ENCODE measurements at places on chromosomes 12 and 14.
A peak's percentile ranks its signal among the peaks of the same experiment; 100 is the strongest.

GRCh38 chr12:93759512-93760081 is 82.4 kb downstream of the CRADD start:
- DNase-seq, result no peak

DNA sequence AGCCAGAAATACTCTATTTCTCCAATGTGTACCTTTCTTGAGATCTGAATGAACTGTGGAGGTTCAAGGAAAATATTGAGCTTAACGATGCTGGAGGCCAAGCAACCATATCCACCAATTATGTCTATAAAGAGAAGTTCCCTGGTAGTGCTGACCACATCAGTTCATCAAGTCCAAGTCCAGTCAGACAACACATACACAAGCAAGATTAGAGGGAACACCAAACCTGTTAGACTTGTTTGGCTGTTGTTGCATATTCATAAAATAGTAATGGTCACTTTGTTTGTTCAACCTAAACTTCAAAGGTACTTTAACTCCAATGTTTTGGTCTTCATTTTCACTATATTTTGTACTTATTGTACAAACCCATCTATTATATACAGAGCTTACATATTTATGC is 81.6 kb downstream of the LMO3 start:
- no peak for DNase-seq

- no peak for DNase-seq
Measured at GRCh38 chr12:66062290-66062625, 68.3 kb downstream of the LLPH start.

- no peak for DNase-seq
Measured at GRCh38 chr12:72560003-72560769, 288.0 kb downstream of the TRHDE start.

GRCh38 chr14:49497725-49498348 is 88.3 kb downstream of the RPS29 start:
- DNase-seq, result no peak

DNA sequence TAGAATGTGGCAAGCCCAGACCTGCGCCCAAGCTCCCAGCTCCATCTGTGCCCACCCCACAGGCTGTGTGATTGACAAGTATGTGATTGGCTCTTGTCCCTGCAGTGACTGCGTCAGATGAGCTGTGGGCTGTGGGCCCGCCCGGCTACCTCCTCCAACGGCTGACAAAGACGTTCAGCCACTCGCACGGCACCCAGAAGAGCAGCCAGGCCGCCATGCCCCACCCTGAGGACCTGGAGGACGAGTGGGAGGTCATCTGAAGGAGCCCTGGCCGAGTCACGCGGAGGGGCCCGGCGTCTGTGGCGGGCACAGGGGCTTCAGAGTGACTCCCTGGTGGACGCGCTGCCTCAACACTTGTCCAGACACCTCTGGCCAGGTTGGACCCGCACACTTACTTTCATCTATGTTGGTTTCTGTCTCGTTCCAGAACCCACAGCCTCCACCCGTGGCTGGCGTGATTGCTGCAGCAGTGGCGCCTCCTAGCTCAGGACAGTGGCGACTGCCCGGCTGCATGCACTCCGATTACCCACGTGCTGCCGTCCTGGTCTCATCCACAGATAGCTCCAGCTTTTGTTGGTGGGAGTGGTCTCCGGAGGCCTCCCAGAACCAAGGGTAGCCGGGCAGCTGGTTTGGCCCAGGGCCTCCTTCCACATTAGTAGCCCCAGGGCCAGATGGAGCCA is 11.4 kb downstream of the ANKRD9 start:
- no peak for DNase-seq

DNA sequence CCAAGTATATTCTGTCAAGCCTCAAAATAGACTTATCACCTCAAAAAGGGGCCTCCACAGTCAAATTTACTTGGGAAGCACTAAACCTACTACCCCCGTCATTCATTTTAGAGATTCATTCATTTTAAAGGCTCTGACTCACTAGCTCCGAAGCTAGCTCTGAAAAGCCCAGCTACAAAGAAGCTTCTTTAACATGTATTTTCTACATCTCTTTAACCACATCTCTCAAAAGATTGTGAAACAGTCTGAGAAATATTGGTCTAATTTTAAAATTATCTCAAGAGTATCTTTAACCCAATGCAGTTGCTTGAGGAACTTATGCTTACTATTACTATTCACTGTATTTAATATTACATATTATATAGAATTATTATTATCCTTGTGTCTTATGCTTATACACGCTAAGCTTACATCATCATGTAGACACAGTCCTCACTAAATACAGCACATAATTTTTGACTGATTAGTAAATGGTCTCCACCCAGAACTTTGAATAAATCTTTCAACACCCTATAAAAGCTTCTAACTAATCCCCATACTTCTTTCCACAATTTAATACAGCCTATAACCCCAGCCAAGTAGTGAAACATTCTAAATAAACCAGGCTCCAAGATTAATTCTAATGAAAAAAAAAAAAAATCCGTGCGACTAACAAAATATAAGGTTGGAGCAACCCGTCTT is 7.8 kb downstream of the NT5DC3 start:
- DNase-seq, result no peak

DNA sequence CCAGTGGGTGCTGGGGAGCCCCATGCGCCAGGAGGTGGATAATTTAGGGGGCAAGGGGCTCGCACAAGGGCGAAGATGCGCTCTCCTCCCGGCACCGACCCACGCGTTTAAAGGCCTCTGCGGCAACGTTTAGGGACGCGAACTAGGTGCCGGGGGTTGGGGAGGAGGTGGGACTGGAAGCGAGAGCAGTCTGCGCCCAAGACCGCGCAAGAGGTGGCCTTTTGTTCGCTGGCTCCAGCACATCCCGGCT is 1.3 kb downstream of the SLC38A1 start:
- DNase-seq, result no peak

- DNase-seq, result no peak
Measured at GRCh38 chr12:57726884-57727757, 11.4 kb downstream of the AGAP2 start.

DNA sequence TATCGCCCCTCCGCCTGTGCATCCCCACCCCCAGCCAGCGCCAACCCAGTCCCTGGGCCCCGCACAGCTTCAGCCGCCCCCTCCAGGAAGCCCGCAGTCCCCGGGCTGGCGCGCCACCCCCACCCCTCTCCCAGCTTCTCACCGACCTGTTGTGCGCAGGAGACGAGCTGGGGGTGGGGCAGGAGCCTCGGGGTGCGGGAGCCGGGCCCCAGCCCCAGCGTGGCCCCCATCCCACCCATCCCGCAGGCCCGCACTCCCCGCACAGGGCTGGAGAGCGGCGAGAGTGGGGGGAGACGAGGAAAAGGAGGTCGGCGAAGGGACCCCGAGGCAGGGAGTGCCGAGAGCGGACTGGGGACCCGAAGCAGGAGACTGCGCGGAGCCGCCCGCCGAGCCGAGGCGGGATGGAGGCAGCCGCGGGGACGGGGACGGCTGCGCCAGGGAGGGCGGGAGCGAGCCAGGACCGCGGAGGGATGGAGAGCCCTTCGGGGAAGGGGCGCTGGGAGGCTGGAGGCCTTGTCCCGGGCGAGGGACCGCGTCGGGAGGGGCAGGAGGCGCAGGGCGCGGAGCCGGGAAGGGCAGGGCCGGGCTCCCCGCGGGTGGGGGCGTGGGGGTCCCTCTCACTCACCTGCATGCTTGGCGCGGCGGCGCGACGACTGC is 498 bp downstream of the PIANP start:
- no peak for DNase-seq

DNA sequence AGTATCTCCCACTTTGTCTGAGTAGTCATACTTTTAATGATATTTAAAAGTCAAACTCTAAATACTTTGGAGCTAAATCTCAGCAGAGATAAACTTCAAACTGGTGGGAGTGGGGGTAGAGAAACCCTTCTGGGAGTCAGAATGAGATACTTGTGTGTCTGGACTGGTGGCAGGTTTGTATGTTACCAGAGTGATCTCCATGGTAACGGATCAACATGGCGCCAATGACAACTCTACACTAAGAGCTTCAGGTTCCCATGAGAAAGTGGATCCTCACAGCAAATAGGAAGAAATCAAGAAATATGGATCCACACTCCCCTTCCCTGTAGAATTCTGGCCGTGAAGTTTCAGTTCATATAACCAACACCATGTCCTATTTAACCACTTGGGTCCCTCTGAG is 121.9 kb downstream of the ETV6 start:
- no peak for DNase-seq

DNA sequence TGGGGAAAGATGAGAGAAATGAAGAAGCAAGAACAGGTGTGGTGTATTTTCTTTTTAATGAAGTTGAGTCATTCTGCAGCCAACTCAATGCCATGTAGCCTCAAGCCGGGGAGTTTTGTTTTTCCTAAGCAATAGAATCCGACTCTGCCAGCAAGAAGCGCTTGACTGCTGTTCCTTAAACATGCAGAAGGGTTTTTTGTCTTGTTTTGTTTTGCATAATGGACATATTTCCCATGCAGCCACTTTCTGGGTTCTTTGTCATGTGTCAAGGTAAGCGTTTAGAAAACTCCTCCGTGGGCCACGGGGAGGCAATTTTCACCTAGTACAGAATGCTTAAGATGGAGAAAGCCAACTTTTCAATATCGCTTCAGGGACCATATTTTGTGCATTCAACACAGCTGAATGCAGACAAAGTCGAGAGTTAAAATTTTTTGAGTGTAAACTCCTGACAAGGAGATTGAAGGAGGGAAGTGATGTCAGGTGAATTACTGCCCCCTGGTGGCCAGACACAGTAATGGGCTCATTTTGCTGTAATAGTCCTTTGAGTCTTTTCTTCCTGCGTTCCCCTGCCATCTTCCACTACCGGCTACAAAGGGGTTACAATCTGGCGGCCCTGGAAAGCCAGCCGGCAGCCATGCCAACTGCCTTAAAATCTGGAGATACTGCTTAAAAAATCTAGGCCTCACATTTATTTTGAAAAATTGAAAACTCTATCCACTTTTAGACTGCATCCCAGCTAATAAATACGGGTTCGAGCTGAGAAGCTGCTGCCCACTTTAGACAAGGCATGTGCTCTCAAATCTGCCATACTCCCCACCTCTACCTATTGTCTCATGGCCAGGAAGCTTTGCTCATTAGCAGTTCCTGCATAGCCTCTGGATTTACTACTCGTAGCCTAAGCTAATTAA is 3.2 kb upstream of the FICD start:
- peak; percentile 65 for DNase-seq

DNA sequence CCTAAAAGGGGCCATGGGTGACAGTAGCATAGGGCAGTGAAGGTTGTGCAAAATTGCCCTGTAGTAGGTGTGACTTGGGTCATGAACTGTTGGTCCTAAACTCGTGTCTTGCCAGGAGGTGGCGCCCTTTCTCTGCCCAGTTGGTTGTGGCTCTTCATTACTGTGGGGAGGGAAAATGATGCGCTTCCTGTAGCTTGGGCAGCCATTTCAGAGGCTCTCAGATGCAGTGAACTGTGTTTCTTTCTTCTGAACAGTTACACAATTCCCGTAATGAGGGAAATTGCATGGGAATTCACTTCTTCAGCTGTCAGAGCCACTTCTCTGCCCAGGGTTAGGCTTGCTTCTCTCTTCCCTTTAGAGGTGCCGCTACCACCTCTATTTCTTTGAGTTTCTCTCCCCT is 148.1 kb upstream of the NRXN3 start:
- no peak for DNase-seq

DNA sequence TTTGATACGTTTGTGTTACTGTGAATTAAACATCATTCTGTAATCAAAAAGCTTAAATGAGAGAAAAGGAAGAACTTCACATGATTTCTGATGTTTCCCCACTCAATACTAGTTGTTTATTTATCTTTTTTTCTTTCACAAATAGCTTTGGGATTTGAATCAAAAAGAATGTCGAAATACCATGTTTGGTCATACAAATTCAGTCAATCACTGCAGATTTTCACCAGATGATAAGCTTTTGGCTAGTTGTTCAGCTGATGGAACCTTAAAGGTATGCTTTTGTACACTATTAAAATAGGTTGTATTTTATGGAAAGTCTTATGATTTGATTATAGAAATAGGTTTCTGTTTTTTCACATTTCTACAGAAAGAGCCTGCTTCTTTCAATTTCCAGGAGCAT is 41.5 kb downstream of the APAF1 start:
- no peak for DNase-seq

GRCh38 chr12:67377541-67377940 is 108.4 kb downstream of the CAND1 start:
- DNase-seq, result no peak

- DNase-seq, result no peak
Measured at GRCh38 chr12:119463211-119463926, 128.8 kb downstream of the CCDC60 start.

DNA sequence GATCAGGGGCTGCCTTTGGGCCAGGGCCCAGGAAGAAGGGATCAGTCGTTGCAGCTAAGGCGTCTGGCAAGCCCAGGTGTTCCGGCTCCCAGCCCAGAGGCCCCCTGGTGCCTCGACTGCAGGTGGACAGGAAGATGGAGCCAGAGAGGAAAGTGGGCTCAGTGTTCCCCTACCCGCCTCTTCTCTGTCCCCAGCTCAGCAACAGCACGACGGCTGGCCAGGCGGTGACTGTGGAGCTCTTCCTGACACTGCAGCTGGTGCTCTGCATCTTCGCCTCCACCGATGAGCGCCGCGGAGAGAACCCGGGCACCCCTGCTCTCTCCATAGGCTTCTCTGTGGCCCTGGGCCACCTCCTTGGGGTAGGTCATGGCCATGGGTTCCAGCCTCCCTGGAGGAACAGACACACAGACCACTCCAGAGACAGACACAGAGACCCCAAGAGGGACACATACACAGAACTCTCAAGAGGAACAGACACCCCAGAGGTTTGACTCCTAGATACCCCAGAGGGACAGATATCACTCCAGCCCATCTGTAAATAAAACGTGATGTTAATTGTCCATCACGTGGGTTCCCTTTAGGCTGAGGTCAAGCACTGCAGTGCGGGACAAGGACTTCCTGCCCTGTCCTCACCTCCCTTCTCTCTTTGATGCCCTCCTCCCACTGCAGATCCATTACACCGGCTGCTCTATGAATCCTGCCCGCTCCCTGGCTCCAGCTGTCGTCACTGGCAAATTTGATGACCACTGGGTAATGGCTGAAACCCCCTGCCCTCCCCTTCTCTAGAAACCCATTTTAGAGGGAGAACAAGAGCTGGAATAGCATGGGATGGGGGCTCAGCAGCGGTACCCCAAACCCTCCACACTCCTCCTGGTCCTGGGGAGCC is 3.7 kb downstream of the AQP2 start:
- DNase-seq, result no peak

Data from nucleus accumbens (tissue), 56 donors.